Effector memory CD8-positive, alpha-beta T cell (primary cell): ENCODE measurements at places on chromosomes 2 and 18.
A peak's percentile ranks its signal among the peaks of the same experiment; 100 is the strongest.

- no peak for DNase-seq
These were observed 17.5 kb upstream of the DOK6 start for GRCh38 chr18:69383186-69383585.

GRCh38 chr18:79680100-79680879 lies 687 bp downstream of the CTDP1 start:
- DNase-seq: peak; percentile 46

GRCh38 chr2:131027566-131028528 lies 65.4 kb downstream of the FAM168B start:
- DNase-seq: no peak

GRCh38 chr2:128834880-128835252 lies 516.2 kb upstream of the HS6ST1 start:
- DNase-seq: no peak

GRCh38 chr2:109451671-109452070 lies 162.1 kb downstream of the SEPTIN10 start:
- no peak for DNase-seq

DNA sequence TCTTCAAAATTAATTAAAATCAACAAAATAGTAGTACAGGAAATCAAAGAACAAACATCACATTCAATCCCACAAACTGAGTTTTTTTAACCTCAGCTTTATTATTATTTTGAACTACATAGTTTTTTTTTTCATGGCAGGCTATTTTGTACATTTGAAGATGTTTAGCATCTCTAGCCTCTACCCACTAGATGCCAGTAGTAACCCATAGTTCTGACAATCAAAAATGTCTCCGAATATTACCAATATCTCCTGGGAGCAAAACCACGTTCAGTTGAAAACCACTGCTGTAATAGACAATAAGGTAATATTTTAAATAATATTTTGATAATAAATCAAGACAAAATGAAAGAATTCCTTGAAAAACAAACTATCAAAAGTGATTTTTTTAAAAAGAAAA lies 702.6 kb upstream of the LRRTM1 start:
- DNase-seq: no peak

GRCh38 chr2:111946294-111947114 lies 48.1 kb downstream of the MERTK start:
- DNase-seq: no peak

- DNase-seq: no peak
These were observed 312.4 kb upstream of the TCF4 start for GRCh38 chr18:55900380-55900779.

DNA sequence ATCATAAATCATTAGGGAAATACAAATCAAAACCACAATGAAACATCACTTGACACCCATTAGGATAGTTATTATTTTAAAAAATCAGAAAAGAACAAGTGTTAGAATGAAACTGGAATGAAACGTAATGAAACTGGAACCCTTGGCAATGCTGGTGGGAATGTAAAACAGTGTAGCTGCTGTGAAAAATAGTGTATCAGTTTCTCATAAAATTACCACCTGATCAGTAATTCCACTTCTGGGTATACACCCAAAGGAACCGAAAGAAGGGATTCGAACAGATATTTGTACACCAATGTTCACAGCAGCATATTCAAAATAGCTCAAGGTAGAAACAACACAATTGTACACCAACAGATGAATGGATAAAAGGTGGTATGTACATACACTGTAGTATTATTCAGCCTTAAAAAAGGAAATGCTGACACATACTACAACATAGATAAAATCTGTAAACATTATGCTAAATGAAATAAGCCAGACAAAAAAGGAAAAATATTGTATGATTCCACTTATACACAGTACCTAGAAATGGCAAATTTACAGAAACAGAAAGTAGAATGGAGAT lies 27.0 kb downstream of the ROCK1 start:
- DNase-seq: no peak

GRCh38 chr2:157364257-157364974 lies 38.8 kb upstream of the ERMN start:
- DNase-seq: no peak

GRCh38 chr18:58527952-58528287 lies 101.0 kb downstream of the ALPK2 start:
- no peak for DNase-seq

DNA sequence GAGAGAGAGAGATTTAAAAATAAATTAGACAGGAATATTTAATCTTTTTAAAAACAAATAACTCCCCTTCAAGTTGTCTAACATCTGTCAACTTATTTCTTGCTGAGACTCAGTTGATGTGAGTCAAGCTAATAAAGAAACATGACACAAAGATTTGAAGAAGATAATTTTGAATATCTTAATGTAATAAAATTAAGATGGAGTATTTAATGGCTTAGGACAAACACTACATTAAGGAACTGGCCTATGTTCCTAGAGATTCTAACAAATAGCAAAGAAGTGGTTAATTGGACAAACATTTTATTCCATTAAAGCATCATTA lies 134.0 kb downstream of the INSIG2 start:
- DNase-seq: no peak

GRCh38 chr2:144554492-144555210 lies 34.7 kb upstream of the ZEB2 start:
- DNase-seq: no peak

- DNase-seq: no peak
These were observed 529.2 kb upstream of the KLHL29 start for GRCh38 chr2:22855761-22856184.

DNA sequence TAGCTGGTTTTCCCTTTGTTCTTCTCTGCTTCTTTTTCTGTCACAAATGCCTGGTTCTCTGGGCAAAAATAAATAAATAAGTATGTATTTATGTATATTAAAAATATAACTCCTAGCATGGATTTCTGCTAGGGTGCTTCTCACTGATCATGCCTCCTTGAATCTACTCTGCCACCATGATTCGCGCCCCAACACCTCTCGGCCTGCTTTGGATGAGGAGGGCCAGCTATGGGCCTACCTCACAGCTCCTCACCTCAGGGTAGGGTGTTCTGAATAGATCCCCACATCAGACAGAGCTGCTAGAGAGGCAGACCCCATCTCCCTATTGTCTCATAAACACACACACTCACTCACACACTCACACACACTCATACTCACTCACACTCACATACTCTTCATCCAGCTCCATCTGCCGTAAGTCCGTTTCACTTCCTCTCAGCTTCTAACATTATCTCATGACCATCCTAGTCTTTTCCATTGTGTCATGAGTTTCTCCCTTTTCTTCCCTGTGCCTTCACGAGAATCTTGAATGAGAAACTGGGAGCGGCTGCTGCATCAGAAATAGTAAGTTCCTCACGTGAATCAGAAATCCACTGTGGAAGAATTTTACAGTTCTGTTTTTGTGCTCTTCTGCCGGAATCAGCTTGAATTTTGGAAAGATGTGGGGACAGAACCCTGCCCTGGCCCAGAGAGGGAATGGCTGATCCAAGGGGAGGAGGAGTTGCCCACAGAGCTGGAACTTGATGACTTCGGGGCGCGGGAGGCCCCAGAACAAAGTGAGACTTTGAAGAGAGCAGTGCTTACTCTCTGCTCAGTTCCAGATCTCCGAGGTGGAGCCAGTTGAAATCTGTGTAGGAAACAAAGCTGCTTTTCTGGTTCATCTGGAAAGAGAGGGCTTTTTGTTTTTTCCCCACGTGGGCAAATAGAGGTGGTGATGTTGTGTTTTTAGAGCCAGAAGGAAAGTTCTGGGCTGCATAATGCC lies 20.9 kb downstream of the ANXA4 start:
- DNase-seq: no peak

DNA sequence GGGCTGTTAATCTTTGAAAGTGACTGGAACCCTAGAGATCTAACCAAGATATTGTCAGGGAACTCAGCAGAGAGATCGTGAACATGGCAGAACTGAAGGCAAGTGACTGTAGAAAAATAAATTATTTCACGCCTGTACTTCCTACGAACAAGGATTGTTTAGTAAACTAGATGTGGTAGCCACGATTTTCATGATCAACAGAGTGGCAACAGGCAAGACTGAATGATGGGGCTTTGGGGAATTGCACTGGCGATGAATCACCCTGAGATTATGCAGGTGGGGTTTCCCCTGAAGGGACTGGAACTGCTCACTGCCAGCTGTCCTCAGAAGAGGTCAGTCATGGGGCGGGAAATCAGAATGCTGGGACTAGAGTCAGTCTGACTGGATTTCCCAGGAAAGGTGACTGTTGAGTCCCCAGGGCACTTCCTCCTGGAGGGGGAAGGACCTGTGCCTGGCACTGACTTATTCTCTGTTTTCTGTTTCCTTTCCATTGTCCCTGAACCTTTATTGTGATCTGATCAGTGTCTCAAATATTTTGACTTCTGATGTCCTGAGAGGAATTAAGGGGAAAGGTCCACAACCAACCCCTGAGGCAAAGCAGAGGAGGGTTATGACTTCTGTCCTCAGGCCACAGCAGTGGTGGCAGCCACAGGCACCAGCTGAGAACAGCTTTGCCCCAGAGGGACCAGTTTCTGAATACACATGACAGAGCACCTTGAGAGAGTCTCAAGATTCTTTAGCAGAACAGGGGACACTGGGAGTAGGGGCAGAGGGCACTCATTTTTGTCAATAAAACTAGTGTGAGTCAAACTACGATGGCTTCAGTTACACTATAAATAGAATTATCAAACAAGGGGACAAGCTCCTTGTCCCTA lies 70.0 kb downstream of the NAB1 start:
- no peak for DNase-seq

DNA sequence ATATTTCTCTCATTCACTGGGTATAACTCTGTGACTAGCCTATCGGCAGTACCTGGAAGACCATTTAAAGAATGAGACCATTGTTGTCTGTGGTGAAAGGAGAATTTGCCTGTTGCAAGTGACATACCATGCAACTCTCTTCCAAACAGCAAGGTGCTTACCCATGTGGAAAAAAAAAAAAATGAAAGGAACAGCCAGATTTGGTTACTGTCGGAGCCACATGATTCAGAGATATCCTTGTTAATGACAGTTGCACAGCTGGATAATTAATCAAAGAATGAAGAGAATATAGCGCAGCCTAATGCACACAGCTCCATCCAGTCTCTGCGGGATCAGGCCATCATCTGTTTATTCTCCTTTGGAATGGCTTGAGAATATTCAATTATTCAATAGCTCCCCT lies 141.8 kb downstream of the HRH4 start:
- DNase-seq: no peak
